Stimulated activated CD8-positive, alpha-beta memory T cell treated with anti-CD3 and anti-CD28 coated beads, Interleukin-7, amount 100 ng/mL, for 1 hour (primary cell): ENCODE measurements at places on chromosomes 11 and 22.

DNA sequence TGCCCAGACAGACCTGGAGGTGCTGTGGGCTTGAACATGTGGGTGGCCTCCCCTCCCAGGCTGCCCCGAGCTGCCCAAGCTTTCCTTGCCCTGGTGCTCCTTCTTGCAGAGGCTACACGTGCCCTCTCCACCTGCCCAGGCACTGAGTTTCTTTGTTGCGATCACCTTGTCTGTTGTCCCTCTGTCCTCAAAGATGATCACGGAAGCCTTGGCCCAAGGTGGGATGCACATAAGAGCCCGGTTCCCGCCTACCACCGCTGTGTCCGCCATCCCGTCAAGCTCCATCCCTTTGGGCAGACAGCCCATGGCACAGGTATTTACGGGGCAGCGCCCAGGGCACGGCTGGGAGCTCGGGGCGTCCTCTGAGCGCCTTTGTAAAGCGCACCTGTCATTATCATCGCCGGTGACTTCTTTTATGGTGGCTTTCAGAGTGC is 67.5 kb downstream of the MED15 start:
- DNase-seq, result no peak

DNA sequence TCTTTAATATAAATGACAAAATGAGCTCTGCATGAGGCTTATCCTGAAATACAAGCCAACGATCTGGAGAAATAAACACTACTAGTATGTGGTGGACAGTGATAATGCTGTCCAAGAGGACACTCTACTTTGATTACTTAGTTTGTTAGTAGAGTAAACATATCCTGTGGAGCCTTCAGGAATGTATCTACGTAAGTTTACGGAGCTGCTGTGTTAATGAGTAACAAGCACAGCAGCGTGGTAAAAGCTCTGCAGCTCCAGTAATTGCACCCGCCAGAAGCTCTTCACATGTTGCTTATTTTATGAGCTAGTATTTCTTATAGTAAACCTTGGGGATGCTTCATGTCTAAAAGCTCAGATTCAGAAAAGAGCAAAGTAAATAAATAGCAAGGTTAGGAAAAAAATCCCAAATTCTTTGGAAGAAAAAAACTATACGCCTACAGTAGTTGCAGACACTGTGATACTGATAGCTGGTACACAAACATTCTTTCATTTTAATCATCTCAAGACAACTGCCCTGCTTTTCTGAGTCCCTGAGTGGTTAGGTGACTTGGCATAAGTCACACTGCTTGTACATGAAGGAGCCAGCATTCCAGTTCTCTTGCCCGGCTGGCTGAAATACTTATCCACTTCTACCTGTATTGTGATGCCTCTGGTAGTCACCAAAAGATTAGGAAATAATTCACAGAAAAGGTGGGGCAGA is 32.7 kb upstream of the CCDC34 start:
- DNase-seq, result no peak

DNA sequence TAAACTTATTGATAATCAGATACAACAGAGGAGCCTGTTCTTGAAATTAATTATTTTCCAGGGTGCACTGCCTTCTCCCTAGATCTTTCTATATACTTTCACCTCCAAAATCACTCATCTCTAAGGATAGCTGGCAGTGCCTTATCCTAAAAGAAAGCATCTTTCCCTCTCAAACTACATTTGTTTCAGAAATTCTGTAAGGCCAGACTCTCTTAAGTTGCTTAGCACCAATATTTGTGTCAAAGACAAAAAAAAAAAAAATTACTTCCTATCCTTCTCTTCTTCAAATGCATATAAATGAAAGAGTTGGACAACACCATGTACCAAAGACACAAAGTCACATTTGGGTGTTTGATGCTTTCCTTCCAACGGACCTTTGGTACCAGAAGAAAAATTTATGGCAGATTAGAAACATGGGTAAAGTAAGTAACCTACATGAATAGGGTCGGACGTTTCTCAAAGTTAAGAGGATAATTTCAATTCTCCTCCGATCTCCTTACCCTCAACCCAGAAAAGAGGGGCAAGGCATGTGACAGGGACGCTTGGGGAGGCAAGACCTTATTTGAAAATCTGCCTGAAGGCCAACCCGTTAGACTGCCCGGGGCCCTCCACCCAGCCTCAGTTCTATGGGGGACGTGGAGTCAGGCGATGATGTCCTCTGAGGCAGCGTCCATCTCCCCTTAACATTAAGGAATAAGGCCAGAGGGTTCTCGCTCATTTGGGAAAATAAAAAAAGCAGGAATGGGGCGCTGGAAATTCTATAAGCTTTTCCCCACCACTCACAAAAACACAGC is 66.3 kb downstream of the ETS1 start:
- no peak for DNase-seq

GRCh38 chr22:27080863-27081262 is 423.5 kb downstream of the MIAT start:
- no peak for DNase-seq

DNA sequence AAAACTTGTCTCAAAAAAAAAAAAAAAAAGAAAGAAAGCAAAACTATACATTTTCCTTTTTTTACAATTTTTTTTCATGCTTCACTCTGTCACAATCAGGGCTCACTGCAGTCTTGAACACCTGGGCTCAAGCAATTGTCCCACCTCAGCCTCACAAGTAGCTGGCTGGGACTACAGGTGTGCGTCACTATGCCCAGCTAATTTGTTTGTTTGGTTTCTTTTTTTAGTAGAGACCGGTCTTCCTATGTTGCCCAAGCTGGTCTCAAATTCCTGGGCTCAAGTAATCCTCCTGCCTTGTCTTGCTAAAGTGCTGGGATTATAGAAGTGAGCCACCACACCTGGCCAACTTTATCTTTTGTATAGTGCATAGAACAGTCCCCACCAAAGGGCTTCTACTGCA is 15.0 kb upstream of the CXCR5 start:
- DNase-seq, result no peak

DNA sequence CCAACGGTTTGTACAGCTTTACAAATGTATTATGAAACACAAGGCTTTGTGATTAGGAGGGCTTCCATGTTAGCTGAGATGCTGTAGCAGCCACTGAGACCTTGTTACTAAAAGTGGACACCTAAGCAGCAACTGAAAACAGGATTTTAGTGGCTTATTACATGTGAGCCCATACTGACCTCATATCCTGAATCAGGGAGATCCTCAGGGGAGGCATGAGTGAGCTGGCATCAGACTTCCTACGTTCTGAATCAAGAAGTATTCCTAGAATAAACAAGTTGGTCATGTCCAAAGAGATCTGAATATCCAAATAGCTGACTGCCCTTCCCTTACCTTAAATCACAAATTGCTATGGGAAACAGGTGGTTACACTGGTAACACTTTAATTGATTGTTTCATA is 59.1 kb upstream of the SCUBE2 start:
- no peak for DNase-seq

- DNase-seq, result no peak
These were observed 13.8 kb downstream of the PHLDB1 start for GRCh38 chr11:118621071-118621783.

DNA sequence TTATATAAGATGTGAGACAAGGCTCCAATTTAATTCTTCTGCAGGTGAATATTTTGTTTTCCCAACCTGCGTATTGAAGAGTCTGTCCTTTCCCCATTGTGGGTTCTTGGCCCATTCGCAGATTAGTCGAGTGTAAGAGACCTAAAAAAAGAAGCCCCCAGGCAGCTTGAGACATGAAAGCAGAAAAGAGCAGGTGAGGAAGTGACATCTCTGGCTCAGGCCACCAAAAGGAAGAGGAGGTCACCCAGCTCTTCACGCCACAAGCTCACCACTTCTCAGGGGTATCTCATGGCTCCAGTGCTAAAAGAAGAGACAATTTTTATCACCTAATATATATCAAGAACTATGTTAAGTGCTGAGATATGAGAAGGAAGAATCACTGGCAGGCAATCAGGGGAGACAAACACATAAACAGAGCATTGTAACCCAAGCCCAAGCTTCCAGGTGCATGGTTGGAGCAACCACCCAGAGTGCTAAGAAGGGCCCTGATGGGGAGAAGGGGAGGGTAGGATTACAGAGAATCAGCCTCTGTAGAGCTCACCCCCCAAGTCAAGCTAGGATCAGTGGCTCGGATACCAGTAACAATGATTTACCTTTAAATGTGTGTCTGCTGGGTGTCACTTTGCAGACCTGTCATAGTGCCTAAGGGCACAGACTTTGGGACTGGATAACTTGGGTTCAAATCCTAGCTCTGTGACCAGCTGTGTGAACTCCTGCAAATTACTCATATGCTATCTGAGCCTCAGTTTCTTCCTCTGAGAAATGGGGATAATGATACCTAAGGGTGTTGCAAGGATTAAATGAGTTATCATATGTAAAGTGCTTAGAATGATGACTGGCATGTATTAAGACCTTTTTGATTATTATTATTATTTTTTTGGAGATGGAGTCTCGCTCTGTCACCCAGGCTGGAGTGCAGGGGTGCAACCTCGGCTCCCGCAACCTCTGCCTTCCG is 39.2 kb downstream of the MCHR1 start:
- no peak for DNase-seq

- DNase-seq, result no peak
These were observed 979.7 kb downstream of the NTM start for GRCh38 chr11:132349811-132350733.

DNA sequence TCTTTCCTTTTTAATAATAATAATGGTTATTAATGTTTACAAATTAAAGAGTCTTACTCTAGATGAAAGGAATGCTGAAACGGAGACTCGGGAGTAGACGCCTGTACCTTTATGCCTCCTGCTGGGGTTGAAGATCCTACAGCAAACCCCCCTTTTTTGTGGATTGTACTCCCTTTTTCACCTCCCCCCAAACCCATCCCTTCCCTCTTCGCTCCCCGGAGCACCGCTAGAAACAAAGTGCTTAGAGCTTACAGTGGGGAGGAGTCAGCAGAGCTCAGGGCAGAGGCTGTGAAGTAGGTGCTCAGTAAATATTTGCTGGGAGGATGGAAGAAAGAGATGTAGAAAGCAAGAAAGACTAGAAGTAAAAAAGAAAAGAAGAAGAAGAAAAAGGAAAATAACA is 169.7 kb downstream of the NXPE2 start:
- DNase-seq, result no peak

- DNase-seq, result no peak
These were observed 5.5 kb downstream of the GP1BB start for GRCh38 chr22:19728836-19729235.

DNA sequence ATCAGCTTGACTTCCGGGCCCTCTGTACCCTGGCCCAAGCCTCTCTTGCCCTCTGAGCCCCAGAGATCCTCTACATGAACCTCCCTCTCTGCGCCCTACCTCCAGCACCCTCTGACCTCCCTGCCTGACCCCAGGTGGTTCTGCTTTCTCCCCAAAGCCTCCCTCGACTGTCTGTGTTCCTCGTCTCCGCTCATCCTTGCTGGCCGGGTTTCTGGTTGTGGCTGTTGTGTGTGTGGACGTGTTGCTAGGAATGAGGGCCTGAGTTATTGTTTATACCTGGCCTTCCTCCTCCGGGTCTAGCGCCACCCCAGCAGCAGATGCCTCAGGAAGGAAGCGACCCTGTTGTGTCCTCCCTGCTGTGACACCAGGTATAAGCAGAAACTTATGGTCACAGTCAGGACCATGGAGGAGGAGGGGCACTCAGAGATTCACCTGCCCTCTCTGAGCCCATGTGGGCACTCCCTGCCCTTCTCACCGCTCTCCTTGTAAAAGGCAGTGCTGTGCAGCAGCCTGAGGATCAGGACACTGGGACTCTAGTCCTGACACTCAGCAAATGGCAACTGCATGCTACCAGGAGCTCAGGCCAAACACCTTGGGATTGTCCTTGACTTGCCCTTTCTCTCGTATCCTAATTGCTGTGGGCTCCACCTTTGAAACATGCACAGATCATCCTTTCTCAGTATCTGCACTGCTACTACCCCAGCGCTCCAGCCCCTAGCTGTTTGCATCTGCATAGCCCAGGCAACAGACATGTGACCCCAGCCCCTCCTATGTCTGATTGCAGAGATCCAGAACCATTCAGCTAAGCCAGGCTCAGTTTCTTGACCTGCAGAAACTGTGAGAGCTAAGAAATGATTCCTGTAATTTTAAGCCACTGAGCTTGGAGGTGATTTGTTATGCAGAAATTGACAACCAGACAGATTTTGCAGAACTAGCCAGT is 140.1 kb downstream of the ST3GAL4 start:
- DNase-seq, result no peak

DNA sequence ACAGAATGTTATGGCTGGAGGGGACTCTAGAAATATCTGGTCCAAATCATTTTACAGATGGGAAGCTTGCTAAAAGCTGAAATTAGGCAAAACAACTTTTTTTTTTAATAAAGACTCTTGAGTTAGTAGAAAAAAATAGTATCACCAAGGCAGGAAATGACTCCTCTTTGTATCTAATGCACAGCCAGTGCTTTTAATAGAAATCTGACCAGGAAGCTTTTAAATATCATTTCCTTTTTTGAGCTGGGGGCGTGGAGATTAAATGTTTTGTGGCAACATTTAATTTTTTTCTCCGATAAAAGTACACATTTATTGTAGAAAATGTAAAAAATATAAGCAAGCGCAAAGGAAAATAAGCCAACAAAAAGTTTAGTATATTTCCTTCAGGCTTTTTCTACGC is 22.5 kb downstream of the TRAF6 start:
- DNase-seq, result no peak

DNA sequence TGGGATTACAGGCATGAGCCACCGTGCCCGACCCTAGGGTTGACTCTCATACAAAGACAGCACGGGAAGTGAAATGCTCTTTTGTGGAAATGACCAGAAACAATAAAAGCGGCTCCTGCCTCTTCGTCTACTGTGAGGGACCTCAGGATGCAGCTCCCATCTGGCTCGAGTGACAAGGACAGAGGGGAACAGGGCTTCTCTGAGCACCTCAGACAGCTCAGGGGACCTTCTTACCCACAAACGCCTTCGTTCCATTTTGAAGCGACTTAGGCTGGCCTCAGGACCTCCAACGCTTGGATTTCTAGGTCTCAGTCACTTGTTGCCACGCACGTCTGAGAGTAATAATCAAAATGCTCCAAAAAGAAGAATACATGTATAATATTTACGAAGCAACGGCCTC is 2.5 kb downstream of the PRAME start:
- DNase-seq, result no peak

- DNase-seq, result no peak
These were observed 403.4 kb upstream of the B3GAT1 start for GRCh38 chr11:134815404-134815803.

DNA sequence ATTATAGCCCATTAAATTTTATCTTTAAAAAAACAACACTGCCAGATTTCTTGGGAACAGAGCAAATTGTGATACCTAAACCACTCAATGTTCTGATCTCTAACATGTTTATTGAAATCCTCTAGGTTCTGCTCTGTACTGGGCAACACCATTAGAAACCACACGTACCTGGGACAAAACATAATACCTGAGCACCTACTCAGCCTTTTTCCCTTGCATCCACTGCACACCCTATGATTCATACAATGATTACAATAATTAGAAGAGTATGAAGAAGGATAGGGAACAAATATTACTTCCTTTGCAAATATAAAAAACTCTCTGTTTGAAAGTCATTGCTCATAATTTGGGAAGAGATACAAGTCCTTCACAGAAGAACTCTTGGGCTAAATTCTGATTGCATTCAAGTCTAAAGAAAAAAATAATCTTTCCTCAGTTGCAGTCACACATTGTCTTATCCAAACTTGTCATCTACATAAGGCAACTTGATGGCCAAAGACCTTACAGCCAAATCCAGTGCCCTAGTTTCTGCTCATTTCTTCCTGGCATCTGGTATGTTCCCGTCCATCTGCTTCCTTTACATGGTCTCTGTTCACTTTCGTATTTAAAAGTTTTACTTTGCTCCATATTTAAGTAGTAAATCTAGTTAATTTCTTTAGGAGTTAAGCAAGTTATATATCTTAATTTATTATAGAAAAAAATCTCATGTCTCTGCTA is 407.4 kb downstream of the LRRC4C start:
- DNase-seq, result no peak
